CD8-positive, alpha-beta memory T cell (primary cell): ENCODE measurements at places on chromosomes 7 and 10. TPM values are rescaled to one million over a fixed set of nuclear protein-coding genes. Genes with fewer than 3 reads are reported as not detected.

DNA sequence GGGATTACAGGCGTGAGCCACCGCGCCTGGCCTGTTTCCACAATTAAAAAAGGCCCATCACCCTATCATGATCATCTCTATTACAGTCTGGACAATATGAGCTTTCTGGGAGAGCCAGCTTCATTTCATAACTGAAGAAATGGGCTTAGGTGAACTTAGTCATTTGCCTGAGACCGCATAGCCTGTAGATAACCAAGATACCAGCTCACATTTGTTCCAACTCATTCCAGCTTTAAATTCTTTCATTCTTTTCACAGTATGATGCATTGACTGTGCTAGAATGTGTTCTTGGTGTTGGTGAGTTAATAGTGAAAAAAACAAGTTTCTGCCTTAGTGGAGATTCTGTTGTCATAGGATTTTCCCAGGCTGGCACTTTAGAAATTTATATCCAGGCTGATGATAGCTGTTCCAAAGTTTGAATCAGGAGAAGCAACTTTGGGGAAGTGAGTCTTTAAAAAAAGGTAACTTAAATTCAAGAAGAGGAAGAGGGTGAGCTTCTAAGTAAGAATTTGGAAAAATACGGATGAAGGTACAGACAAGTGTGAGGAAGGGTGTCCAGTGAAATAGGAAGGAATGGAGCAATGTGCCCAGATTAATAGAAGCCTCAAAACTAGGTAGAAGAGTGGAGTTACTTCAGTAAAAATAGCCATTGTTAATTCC, 2.1 kb upstream of the H2AZ2 start:
- no peak overlapping the region for H3K27ac ChIP-seq
- no peaks in the 10 kb centered on the region for H3K36me3 ChIP-seq
- DNase-seq, result no peak
- H3K4me1 ChIP-seq, result peaks cover 20% of the 10 kb centered on the region
- no peak overlapping the region for H3K4me3 ChIP-seq

DNA sequence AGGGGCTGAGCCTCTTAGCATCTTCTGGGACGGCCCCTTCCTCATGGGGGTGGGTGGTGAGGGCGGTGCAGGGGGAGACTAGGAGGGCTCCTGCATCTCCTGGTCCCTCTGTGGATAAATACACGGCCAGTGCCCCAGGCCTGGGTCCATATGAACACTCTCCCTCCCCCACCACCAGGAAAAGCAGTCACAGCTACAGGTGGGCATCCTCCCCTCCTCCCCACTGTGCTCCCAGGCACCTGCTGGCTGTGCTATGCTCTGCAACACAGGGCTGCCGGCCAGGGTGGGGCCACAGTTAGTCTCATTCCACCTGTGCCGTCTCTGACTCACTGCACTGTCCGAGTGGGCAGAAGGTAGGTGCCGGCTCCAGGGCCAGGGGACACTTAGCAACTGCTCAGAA, 87.3 kb upstream of the INSIG1 start:
- no peaks in the 10 kb centered on the region for H3K27me3 ChIP-seq
- no peak overlapping the region for H3K4me3 ChIP-seq
- H3K4me1 ChIP-seq, result peaks cover 16% of the 10 kb centered on the region
- no peak for DNase-seq
- H3K27ac ChIP-seq, result no peak overlapping the region

- DNase-seq, result no peak
- H3K36me3 ChIP-seq, result no peaks in the 10 kb centered on the region
- H3K4me3 ChIP-seq, result no peak overlapping the region
- peaks cover 19% of the 10 kb centered on the region for H3K4me1 ChIP-seq
- H3K27ac ChIP-seq, result no peak overlapping the region
These were observed 88.9 kb downstream of the CABCOCO1 start for GRCh38 chr10:61751599-61751998.

GRCh38 chr10:126042354-126042753, 146.0 kb downstream of the FANK1 start:
- no peaks in the 10 kb centered on the region for H3K36me3 ChIP-seq
- no peak for DNase-seq
- peak overlapping the region; percentile 47 for H3K27ac ChIP-seq
- no peak overlapping the region for H3K4me3 ChIP-seq

Gene ASL
- total RNA-seq, result 24.2 TPM

- H3K27ac ChIP-seq, result no peak overlapping the region
- H3K4me1 ChIP-seq, result no peaks in the 10 kb centered on the region
- H3K4me3 ChIP-seq, result no peak overlapping the region
- no peaks in the 10 kb centered on the region for H3K27me3 ChIP-seq
- H3K36me3 ChIP-seq, result no peaks in the 10 kb centered on the region
- no peak for DNase-seq
These were observed 178.4 kb downstream of the ARHGAP12 start for GRCh38 chr10:31749981-31750840.

Gene SPDYE6
- not detected for total RNA-seq

Gene WDR86
- 0.55 TPM for total RNA-seq

Gene EN2
- not detected for total RNA-seq

Gene BRI3
- 58.4 TPM for total RNA-seq

GRCh38 chr7:127911968-127912511, 119.2 kb downstream of the LRRC4 start:
- H3K4me1 ChIP-seq, result no peaks in the 10 kb centered on the region
- H3K27me3 ChIP-seq, result no peaks in the 10 kb centered on the region
- DNase-seq, result no peak
- no peak overlapping the region for H3K27ac ChIP-seq
- H3K36me3 ChIP-seq, result no peaks in the 10 kb centered on the region
- H3K4me3 ChIP-seq, result no peak overlapping the region

Gene CHRM2
- total RNA-seq, result not detected

Gene LFNG
- total RNA-seq, result 30.8 TPM

- no peak overlapping the region for H3K27ac ChIP-seq
- no peak for DNase-seq
- H3K27me3 ChIP-seq, result no peaks in the 10 kb centered on the region
- H3K4me3 ChIP-seq, result no peak overlapping the region
- H3K4me1 ChIP-seq, result no peaks in the 10 kb centered on the region
These were observed 192.7 kb downstream of the TCF7L2 start for GRCh38 chr10:113142601-113143362.

- H3K36me3 ChIP-seq, result no peaks in the 10 kb centered on the region
- peak within 1 kb of the TSS; percentile 70 for H3K27ac ChIP-seq
- H3K27me3 ChIP-seq, result peaks cover 90% of the 10 kb centered on the region
- peaks cover 60% of the 10 kb centered on the region for H3K4me1 ChIP-seq
- no peak for DNase-seq
These were observed at the start of gene IGF2BP3 for GRCh38 chr7:23470330-23471105. Gene IGF2BP3, minus strand, starts transcription at chr7:23470491. Its CDS starts 381 bp downstream, at chr7:23470110.

DNA sequence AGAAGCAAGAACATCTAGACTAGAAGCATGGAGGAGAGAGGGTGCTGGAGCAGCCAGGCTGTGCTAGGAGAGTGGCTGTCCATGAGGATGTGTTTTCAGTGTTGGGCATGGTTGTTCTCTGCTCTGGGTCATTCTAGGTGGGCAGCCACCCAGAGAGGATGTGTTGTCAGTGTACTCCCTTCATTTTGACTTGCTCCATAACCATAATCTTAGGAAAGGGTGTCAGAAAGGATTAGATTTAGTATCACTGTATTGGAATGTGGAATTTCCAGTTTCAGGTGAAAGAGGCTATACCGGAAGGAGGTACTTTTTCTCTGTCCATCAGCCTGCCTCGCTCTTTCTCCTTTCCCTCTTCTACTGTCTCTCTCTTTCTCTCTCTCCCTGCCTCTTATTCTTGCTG, 474.5 kb upstream of the PODXL start:
- H3K4me1 ChIP-seq, result no peaks in the 10 kb centered on the region
- H3K36me3 ChIP-seq, result no peaks in the 10 kb centered on the region
- no peak for DNase-seq
- H3K4me3 ChIP-seq, result no peak overlapping the region
- H3K27me3 ChIP-seq, result no peaks in the 10 kb centered on the region

Gene CLRN3
- not detected for total RNA-seq

GRCh38 chr7:10266976-10267375, 706.7 kb upstream of the PHF14 start:
- no peaks in the 10 kb centered on the region for H3K4me1 ChIP-seq
- no peak for DNase-seq
- no peak overlapping the region for H3K4me3 ChIP-seq
- H3K27ac ChIP-seq, result no peak overlapping the region
